ENCODE measurements at places on chromosomes 7 and 10. TPM values are rescaled to one million over a fixed set of nuclear protein-coding genes. Genes with fewer than 3 reads are reported as not detected.

LLCFC1 gene
- not detected for total RNA-seq

- ATAC-seq, result no peak
These were observed 135.4 kb upstream of the PRPS1L1 start for GRCh38 chr7:18163091-18163490.

DNA sequence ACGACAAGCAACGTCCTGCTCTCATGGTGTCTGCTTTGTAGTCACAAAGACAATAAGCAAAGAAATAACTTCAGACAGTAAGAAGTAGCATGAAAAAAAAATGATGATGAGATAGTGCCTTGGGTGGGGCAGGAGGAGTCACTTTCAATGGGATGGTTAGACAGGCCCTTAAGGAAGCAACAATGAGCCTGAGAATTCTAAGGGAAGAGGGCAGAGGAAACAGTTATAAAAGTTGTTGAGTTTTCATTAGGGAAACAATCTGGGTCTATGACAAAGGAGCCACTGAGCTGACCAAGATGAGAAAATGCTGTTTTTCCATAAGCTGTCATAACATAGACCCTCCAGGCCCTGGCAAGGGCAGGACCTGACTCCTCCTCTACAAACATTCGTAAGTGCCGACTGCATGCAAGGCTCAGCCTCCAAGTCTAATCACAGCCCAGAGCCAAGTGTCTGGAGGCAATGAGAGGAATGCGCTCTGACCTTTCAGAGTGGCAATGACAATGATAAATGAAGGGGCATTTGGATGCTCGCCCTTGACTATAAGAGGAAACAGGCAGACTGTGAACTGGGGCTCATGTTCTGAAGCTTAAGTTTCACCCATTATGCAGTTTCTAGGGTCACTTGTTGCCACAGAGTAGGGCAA, 43.7 kb downstream of the PPP1R3C start:
- no peak for ATAC-seq

- ATAC-seq, result no peak
These were observed 18.3 kb downstream of the ADAMTS14 start for GRCh38 chr10:70690589-70690988.

DNA sequence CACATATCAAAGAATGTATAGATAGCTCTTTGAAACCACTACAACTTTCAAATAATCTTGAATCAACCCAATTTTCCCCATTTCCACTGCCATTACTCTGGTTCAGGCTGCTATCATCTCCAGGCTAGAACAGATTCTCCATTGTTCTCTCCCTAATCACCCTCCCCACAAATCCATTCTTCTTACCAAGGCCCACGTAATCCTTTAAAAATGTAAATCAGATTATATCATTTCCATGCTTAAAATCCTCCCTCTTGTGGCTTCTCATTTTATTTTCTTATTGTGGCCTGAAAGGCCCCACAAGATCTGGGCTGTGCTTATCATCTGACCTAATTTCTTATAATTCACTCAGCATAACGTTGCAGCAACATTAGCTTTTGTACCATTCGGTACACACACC, 3.0 kb upstream of the PON1 start:
- ATAC-seq, result no peak

Measured in activated T-helper 17 cell treated with anti-CD3 and anti-CD28 coated beads, Interleukin-2, amount 50 U/mL, for 72 hours (primary cell).